Stimulated activated CD8-positive, alpha-beta memory T cell treated with anti-CD3 and anti-CD28 coated beads, Interleukin-15, amount 100 ng/mL, for 4 hours (primary cell): ENCODE measurements at places on chromosomes 3 and 15.

DNA sequence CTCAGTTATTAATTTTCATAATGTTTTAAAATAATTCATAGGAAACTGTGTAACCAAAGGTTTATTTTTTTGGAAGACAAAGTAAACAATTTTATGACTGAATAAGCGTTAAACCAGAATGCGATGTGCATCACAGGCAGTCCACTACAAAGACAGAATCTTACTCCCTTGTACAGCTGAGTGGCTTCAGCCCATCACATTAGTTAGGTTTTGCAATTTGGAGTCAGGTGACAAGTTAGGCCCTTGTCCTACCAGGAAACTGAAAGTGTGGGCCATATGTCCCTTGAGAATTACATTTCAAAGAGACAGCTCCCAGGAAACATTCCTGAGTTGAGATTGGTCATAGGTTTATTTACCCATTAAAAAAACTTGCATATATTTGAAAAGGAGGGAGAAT lies 156.3 kb downstream of the MEX3B start:
- no peak for DNase-seq

- no peak for DNase-seq
Measured at GRCh38 chr3:58242340-58242739, 4.7 kb downstream of the ABHD6 start.

- DNase-seq: no peak
Measured at GRCh38 chr15:56760186-56760585, 26.9 kb upstream of the ZNF280D start.

- no peak for DNase-seq
Measured at GRCh38 chr3:151837057-151837456, 23.1 kb downstream of the AADAC start.

GRCh38 chr15:79724804-79725203 lies 172.0 kb downstream of the MTHFS start:
- DNase-seq: no peak
